Hematopoietic multipotent progenitor cell treated with erythropoietin and hydrocortisone succinate and interleukin-3 and kit ligand, for 6 days (in vitro differentiated cells): ENCODE measurements at places on chromosomes 7 and 10.
A peak's percentile ranks its signal among the peaks of the same experiment; 100 is the strongest.

GRCh38 chr10:92999191-92999590, 61.4 kb upstream of the CYP26C1 start:
- no peak for DNase-seq

GRCh38 chr10:75083972-75084833, 27.3 kb upstream of the SAMD8 start:
- DNase-seq = no peak

DNA sequence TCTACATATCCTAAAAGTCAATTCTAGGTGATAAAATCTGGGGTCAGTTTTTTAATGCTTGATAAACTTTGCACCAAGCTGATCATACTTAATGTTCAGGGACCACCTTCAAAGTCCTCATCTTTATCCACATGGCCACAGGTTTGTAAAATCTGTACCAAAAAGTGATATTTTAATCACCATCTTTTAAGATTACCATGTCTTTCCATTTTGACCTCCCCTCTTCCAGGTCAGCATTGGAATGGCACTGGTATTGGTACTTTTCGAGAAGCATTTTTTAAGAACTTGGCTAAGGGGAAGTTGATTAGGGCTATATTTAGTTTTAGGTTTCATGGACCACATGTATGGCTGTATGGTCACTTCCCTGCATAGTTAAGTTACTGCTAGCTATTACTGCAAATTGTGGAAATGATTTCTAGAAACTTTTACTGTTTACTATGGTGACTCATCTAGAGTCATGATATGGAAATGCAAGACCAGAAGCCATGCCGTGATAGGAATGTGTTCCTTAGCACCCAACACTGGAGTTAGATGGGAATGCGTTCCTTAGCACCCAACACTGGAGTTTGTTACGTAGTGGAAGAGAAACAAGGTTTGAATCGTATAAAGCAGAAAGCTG, 50.8 kb upstream of the ABLIM1 start:
- no peak for DNase-seq

DNA sequence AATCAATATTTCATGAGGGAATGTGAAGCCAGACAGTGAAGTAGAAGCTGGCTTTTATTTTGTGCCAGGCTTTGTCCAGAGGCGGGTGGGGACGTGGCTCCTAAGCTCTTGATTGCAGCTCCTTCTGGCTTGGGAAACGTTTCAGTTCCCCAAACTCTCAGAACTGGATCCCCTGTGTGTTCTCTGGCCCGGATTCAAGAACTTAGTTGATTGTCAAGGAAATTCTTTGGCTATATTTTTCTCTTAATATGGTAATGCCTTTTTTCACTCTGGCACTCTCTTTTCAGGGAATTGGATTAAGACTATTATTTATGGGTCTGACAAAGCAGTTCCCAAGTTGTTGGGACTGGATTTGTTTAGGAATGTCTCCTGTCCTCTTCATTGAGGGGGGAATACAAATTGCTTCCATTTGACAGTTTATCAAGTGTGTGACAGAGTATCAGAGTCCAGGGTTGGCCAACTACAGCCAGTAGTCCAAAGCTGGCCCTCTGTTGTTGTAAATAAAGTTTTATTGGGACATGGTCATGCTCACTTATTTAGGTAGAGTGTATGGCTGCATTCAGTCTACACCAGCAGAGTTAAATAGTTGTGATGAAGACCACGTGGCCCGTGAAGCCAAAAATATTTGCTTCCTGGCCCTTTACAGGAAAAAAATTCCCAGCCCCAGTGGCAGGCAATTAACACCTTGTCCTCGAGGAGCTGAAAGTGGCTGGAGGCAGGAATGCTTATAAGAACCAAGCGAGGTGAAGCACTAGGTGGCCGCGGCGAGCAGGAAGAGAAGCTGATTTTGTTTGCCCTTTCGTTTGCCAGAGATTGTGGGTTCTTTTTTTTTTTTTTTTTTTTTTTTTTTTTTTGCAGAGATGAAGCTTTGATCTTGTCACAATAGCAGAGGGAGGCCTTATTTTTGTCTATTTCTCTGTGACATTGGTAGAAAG, 34.3 kb downstream of the HTRA1 start:
- DNase-seq = no peak

GRCh38 chr7:124412531-124412930, 353.1 kb downstream of the GPR37 start:
- DNase-seq = no peak

DNA sequence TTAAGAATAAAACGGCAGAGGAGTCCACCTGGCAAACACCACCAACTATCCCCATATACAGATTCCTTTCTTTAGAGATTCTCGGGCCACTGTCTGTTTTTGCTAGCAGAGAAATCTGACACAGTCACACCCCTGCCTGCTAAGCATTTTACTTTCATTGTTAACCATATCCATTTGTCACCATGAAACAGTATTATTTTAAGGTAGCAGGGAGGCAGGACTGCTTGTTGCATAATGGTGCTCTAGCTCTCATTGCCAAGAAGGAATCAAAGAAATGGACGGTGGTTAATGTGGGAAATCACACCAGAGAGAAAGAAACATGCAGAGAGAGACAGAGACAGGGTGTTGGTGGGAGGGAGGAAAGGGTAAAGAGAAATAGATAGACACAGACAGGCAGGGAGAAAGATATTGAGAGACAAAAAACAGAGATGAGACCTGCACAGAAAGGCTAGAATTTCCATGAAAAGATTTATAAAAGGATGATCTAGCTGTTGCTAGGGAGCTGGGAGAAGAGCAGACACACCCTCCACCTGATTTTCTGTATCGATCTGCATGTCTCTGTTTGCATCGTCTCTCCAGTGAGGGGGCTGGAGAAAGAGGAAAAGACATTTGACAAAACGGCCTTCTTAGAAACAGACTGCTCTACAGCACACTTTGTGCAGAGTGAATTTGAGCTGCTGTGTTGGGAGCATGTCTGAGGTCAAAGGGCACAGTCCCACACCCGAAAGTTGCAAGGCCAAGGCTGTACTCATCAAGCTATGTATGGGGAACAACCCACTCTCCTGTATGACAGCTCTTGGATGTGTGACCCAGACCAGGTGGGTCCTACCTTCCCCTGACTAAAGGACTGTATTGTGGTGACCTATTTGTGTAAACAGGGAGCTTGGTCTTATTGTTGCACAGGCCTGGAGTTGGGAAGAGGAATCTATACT, 303.1 kb downstream of the FZD1 start:
- no peak for DNase-seq

GRCh38 chr10:24344695-24345463, 135.9 kb downstream of the KIAA1217 start:
- no peak for DNase-seq

DNA sequence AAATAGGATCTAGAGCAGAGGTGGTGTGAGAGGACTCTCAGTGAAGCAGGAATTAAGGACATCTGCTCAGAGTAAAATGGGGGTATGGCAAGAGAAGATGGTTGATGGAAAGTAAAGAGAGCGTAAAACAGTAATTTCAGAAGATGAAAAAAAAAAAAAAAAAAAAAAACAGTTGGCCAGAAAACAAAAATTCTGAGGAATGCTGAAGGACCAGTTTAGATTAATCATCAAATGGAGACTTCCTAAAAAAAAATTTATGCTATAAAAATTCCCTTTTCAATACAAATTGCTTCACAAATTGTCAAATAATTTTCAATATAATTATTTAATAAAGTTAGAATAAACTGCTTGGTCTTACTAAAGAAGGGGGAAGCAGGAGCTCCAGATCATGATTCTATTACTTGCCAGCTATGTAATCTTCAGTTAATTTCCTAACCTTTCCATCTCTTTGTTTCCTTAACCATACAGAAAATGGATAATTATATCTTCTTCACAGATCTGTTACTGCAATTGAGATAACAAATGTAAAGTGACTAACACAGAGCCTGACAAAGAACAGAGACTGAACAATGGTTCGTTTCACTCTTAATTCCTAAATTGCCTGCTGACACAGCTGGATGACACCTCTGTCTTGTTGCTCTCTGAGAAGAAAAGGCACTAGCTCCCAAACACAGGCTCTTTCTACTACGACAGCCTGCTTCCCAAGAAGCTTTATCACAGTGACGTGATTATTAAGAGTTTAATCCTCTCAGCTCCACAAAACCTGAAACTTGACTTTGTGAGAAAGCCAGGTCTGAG, 64.9 kb upstream of the GPR22 start:
- no peak for DNase-seq

- DNase-seq = peak; percentile 41
These were observed 77.5 kb upstream of the KCNMA1 start for GRCh38 chr10:77715088-77715487.

DNA sequence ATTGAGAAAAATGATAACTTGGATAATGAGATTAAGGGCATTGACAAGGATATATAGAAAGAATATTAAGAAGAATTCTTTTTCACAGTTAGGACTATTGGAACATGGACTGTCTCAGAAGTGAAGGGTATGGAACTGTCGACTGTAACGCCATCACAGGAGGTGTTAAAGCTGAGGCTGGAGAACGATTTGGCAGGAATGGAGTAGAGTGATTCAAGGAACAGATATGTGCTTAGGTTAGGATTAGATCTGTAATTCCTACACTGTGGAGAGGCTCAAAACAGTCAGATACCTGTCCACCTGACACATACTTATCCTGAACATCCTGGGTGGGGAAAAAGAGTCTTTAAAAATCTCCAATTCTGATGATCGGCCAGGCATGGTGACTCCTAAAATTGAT, 30.9 kb downstream of the RHOBTB1 start:
- DNase-seq = no peak

- DNase-seq = no peak
These were observed 71.3 kb downstream of the ZNF783 start for GRCh38 chr7:149333321-149333717.

- no peak for DNase-seq
These were observed 206.3 kb upstream of the KLF14 start for GRCh38 chr7:130940326-130940725.

DNA sequence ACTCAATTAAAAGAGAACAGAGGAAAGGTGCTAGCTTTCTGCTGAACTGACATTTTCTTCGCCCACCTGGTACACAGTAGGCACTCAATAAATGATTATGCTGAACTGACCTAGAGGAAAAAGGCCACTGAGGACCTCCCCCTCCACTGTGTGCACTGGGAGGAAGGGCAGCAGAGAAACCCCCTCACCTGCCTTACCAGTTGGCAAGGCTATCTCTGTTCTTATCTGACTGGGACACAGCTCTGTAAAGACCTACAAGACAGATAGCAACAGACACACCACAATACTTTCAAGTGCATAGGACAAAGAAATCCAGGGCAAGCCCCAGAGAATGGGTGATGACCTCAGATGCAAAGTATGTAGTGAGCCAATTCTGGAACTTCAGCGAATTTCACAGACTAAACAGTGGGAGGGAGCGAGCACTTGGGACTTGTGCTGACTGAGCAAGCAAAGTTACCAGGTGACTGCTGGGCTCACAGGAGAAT, 30.4 kb downstream of the PDLIM1 start:
- DNase-seq = peak; percentile 46

GRCh38 chr7:30034501-30034900, 6.3 kb downstream of the PLEKHA8 start:
- DNase-seq = peak; percentile 72

- DNase-seq = no peak
These were observed 23.0 kb downstream of the SMURF1 start for GRCh38 chr7:99120916-99121315.

GRCh38 chr7:19665399-19666008, 43.3 kb downstream of the POLR1F start:
- DNase-seq = peak; percentile 73

DNA sequence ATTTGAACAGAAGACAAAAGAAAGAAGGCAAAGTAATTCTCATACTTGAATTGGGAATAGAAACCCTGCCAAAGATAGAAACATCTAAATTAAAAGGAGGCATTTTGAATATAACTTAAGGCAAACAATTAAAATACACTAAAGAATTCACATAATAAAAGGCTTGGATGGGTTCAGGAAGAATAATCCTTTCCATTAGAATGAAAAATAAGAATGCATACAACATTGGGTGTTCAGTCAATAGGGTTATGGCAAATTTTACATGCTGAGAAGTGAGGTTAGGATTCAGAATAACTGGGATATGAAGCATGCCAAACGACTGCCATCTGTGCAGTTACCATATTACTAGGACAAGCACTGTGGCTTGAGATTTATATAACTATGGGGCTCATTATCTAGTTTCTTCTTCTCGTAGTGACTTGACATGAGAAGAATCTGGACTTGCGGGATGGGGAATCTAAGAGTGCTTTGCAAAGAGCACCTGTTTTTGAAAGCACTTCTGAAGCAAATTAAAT, 326.5 kb downstream of the THSD7A start:
- no peak for DNase-seq

DNA sequence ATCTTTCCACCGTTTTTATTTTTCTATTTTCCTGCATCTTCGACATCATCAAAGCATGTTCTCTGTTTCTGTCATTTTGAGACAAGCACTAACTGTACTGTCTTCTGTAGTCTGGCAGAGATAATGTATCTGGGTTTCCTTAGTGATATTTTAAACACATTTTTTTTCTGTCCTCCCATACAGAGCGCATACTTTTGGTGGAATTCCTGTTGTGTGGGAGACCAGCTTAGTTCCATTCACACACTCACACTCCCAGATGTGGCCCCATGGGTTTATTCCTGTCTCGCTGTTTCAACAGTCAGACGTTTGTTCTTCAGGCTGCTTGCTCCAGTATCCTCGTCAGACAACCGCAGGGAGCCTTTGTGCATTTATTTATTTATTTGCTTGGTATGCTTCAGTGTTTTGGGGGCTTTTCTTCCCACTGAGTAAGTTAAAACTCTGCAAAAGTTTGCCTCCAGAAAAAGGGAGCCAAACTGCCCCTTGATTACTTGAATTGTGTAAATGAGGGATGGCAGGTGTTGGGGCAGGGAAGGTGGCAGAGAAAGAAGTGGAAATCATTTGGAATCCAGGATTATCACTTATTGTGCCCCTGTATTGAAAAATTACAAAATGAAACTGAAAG, 456.8 kb upstream of the KLF6 start:
- no peak for DNase-seq

DNA sequence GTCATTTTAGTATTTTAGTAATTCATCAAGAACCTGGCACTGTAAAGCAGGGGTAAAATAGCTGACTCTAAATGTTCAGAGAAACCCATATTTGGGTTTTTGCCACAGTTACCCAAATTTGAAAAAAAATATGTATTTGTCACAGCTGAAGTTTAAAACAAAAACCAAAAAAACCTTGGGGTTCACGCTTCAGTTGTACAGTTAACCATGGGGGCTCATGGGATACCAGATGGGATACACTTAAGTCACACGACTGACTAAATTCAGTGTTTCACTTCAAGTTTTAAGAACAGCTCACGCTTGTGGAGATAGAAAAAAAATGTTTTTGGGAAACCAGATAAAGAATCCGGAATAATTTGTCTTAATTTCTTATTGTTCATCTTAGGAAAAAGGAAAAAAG, 2.1 kb downstream of the ARL3 start:
- no peak for DNase-seq

GRCh38 chr7:117014673-117015133, 61.4 kb downstream of the ST7 start:
- peak; percentile 96 for DNase-seq
